Jurkat, Clone E6-1 (cell line): ENCODE measurements at places on chromosomes 3 and 15.

GRCh38 chr15:38053776-38054175, 119.3 kb downstream of the TMCO5A start:
- DNase-seq, result no peak

- DNase-seq, result no peak
These were observed 10.8 kb upstream of the NR1D2 start for GRCh38 chr3:23934253-23934652.

- no peak for DNase-seq
These were observed 203.8 kb downstream of the RBMS3 start for GRCh38 chr3:29484633-29485032.

- DNase-seq, result no peak
These were observed 9.9 kb downstream of the TRAK1 start for GRCh38 chr3:42101048-42101447.

DNA sequence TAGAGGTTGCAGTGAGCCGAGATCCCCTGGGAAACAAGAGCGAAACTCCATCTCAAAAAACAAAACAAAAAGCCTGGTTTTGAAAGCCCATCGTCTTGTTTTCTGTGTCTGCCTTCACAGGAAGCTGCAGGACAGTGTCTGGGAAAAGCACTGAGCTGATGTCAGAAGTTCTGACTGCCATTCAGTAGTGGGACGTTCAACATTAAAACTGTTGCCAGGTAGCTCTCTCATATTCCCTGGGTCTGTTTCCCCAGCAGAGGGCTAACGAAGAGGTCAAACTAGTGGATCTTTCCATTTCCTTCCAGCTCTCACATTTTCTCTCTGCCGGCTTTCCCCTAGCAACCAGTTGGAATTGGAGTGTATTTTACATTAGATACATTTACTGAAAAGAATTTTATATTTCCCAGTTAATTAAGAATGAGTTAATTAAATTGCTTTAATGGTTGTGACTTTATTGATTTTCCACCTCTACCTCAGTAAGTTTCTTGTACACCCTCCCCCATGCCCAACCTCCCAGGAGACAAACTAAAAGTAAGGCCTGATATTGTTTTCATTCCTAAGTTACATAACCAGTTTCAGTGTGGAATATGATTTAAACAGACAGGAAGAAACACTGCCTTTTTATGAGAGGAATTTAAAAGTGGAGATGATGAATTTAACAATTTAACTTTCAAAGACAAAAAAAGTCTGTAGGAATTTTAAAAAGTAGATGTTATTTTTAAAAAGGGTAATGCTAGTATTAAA, 29.9 kb downstream of the RCN2 start:
- no peak for DNase-seq

GRCh38 chr3:156694536-156694935, 20.1 kb downstream of the TIPARP start:
- DNase-seq, result no peak

DNA sequence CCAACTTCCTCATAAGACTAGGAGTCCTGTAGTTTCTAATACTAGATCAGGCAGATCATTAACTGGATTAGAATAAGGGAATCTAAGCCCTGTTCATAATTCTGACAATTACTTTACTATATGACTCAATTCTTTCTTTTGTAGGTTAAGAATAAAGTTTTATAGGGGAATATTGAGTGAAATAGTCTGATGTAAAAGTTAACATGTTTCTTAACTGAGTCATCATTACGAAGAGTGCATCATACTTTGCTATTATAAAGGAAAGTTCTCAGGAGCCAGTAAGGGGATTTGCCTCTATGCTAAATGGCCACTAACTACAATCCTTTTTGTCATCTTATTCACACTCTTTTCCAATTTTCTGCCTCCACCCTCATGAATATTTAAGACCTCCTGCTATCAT, 63.1 kb downstream of the POLQ start:
- DNase-seq, result no peak

GRCh38 chr3:3031326-3031725, 78.8 kb downstream of the IL5RA start:
- no peak for DNase-seq

DNA sequence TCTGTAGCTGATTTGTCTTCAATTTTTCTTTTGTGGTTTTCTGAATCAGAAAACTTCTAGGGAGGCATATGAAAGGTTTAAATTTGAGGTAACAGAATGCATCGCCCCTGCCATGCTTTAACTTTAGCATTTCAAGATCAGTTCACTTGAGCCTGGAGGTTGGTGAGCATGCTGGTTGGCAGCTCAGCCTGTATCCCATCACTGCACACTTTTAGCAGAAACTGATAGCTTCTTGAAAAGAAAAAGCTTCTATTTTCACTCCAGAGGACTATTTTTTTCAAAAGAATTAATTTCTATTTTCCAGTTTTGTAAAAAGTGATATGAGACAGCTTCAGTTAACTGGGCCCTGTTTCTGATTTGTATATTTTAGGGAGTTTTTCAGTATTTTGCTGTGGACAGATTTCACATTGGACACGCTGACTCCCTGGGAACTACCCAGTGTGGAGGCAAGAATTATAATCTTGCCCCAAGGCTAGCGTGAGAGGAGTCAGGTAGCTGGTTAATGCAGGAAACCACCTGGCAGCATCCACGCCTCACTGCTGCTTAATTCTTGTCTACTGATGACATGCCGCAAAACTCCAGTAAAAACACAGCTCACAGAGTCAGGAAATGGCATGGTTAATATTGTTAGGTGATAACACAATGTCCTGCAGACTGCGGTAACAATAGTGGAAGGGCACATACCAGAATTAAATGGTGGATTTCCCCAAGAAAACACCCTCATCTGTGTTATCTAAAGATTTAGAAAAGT, 71.4 kb downstream of the DUT start:
- no peak for DNase-seq

- DNase-seq, result no peak
These were observed 17.1 kb downstream of the AQR start for GRCh38 chr15:34952481-34952880.

DNA sequence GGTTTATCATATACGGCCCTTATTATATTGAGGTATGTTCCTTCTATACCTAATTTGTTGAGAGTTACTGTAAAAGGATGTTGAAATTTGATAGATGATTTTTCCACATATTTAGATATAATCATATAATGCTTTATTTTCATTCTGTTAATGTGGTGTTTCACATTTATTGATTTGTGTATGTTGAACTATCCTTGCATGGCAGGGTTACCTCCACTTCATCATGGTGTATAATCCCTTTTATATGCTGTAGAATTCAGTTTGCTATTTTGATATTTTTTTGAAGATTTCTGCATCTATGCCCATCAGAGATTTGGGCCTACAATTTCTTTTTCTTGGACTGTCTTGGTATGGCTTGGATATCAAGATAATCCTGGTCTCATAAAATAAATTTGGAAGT, 355.5 kb downstream of the EDEM1 start:
- no peak for DNase-seq

DNA sequence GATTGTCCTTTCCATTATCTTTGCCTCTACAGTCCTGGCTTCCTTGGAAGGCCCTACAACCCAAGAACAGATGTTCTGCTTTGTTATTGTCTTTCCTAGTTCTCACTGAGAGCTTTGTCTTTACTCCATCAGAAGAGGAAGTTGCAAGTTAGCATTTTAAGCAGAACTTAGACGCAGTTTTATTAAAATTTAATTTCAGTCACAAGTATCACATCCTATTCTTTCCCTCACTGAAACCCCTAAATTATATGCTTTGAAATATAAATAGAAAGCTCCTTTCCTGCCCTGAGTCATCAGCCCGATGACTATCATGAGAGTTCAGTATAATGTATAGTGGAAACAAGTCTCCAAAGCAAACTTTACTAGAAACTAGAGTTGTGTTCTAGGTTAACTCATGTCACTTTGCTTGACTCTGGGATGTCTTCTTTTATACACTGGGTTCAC, 291.2 kb upstream of the RBMS3 start:
- no peak for DNase-seq

DNA sequence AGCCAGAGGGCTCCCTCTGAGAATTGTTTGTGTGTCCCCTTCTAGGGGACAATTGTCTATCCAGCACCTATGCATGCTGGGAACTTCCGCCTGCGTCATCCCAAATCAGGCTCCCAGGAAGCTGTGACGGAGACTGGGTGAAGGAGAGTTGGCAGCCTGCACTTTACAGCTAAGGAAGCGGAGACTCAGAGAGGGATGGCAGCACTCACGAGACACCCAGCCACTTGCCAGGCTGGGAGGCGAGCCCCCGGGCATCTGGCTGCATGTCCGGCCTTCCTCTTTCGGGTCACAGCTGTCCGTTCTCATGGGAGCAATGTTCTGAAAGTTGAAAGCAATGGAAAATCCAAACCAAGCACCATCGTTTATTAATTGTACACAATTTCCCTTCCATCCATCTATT, 45.5 kb upstream of the SLC6A11 start:
- no peak for DNase-seq
